ENCODE measurements at places on chromosomes 7 and 10. TPM values are rescaled to one million over a fixed set of nuclear protein-coding genes. Genes with fewer than 3 reads are reported as not detected.

ATRNL1 gene
- 0.18 TPM for total RNA-seq

CCDC146 gene
- total RNA-seq = 0.83 TPM

DMBT1 gene
- total RNA-seq = not detected

PDE6C gene
- total RNA-seq = not detected

GJD4 gene
- total RNA-seq = not detected

LIPN gene
- not detected for total RNA-seq

MACC1 gene
- total RNA-seq = under 0.01 TPM
